ENCODE measurements at places on chromosomes 7 and 10.

GRCh38 chr10:14751014-14751896, 23.4 kb downstream of the FAM107B start:
- no peak for DNase-seq

- DNase-seq, result no peak
These were observed 91.6 kb upstream of the IKZF1 start for GRCh38 chr7:50212666-50213621.

GRCh38 chr7:3117488-3118231, 74.0 kb upstream of the CARD11 start:
- DNase-seq, result no peak

DNA sequence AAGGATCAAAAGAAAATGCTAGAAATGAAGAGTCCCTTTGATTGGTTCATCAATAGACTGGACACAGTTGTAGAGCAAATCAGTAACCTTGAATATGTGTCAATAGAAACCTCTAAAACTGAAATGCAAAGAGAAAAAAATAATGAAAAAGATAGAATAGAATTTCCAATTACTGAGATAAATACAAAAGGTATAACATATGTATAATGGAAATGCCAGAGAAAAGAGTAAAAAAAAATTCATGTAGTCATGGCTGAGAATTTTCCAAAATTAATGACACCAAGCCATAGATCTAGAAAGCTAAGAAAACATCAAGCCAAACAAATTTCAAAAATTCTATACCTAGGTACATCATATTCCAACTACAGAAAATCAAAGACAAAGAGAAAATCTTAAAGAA, 62.0 kb upstream of the HGF start:
- DNase-seq, result no peak

- DNase-seq, result no peak
These were observed 306.0 kb downstream of the CRPPA start for GRCh38 chr7:16115374-16115773.

DNA sequence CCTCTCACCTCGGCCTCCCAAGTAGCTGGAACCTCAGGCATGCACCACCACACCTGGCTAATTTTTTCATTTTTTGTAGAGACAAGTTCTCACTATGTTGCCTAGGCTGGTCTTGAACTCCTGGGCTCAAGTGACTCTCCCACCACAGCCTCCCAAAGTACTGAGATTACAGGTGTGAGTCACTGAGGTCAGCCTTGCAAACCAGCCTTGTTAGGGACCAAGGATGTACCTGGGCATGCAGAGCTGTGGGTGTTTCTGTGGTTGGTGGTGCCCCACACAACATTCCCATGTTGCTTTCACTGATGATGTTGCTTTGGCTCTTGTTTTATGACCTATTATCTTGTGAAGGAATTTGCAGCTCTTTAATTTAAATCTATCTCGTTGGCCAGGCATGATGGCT, 54.8 kb downstream of the OTUD1 start:
- no peak for DNase-seq
